Activated CD8-positive, alpha-beta memory T cell treated with anti-CD3 and anti-CD28 coated beads, Interleukin-2, amount 50 U/mL, for 4 hours (primary cell): ENCODE measurements at places on chromosomes 7 and 10.

- DNase-seq: no peak
Measured at GRCh38 chr7:115940460-115941060, 90.0 kb downstream of the TFEC start.

- DNase-seq: no peak
Measured at GRCh38 chr10:101330631-101331225, 23.2 kb upstream of the BTRC start.

GRCh38 chr7:9671979-9672917 is 1238.8 kb downstream of the NXPH1 start:
- no peak for DNase-seq

DNA sequence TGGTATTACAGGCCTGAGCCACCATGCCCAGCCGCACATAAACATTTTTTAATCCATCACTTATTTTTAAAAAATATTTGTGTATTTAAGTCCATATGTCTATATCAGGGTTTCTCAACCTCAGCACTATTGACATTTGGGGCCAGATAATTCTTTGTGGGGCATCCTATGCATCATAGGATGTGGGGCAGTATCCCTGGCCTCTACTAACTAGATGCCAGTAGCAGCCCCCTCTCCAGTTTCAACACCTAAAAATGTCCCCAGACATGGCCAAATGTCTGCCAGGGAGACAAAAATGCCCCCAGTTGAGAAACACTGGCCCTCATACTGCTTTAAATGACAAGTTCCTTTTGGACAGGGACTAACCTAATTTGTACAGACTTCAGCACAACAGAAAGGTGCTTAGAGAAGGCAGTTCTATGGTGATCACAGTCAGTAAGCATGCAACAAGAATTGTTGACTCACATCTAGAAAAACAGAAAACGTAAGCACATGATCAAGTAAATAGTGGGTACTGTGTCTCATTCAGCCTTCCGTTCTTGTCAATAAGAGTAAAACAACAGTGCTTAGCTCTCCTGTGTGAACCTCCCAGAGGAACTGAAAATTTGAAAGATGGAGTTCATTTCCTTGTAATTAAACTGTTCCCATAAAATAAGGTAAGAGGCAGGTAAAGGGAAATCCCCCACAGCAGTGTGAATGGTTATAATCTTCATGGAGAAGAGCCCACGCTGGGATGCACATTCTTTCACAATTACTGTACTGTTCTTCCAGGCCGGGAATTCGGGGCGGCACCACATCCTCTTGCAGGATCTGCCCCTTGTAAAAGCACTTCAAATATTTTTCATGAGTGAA is 17.3 kb upstream of the ADRB1 start:
- DNase-seq: no peak

- DNase-seq: no peak
Measured at GRCh38 chr7:30970074-30970473, 6.3 kb downstream of the GHRHR start.

- no peak for DNase-seq
Measured at GRCh38 chr7:30181211-30181610, 46.4 kb downstream of the MTURN start.

GRCh38 chr7:104951546-104951945 is 62.5 kb upstream of the KMT2E start:
- DNase-seq: no peak

- no peak for DNase-seq
Measured at GRCh38 chr7:116565981-116566380, 41.1 kb downstream of the CAV1 start.

DNA sequence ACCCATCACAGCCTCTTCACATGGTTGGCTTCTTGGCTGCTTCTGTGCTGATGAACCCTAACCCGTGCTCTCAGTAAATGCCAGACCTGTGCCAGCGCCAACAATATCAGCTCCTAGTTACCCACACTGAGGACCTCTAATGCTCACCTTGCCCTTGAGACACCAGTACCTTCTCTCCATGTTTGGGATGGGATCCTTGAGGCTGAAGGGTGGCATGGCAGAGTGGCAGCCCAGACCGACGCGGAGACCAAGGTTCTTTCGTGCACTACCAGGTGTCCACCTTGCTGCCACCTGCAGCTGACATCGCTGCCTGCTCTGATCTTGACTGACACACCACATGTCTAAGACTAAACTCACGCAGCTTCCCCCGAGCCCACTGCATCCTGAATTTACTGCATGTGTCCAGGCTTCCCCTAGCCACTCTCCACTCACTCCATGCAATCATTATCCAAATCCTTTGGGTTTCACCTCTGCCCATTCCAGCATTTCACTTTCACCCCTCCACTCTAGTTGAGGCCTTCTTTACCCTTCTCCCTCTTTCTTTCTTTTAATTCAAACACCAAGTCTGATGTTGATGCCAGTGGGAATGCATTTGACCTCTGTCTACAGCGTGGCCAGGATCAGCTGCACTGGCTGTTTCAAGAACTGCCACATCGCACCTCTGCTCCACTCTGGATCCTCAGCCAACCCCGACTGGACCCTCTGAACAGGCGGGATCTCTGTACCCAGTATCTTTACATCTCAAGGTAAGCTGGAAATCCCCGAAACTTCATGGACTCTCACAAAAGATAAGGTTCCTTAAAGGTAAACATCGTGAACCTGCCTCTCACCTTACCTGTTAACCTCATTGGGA is 294.9 kb downstream of the GLRX3 start:
- DNase-seq: no peak

GRCh38 chr7:96414931-96415292 is 93.0 kb upstream of the SLC25A13 start:
- no peak for DNase-seq

GRCh38 chr10:85655411-85655810 is 711.2 kb downstream of the GRID1 start:
- DNase-seq: no peak

- DNase-seq: no peak
Measured at GRCh38 chr10:681670-682318, 7.7 kb downstream of the DIP2C start.

GRCh38 chr10:119449760-119450461 is 92.6 kb downstream of the RGS10 start:
- DNase-seq: no peak

- no peak for DNase-seq
Measured at GRCh38 chr10:90007226-90007625, 305.8 kb downstream of the KIF20B start.

- no peak for DNase-seq
Measured at GRCh38 chr10:118993214-118993613, 36.3 kb upstream of the NANOS1 start.

GRCh38 chr10:103814626-103815370 is 40.6 kb downstream of the SH3PXD2A start:
- DNase-seq: no peak
